ENCODE measurements at places on chromosomes 1 and 21.
A peak's percentile ranks its signal among the peaks of the same experiment; 100 is the strongest.

DNA sequence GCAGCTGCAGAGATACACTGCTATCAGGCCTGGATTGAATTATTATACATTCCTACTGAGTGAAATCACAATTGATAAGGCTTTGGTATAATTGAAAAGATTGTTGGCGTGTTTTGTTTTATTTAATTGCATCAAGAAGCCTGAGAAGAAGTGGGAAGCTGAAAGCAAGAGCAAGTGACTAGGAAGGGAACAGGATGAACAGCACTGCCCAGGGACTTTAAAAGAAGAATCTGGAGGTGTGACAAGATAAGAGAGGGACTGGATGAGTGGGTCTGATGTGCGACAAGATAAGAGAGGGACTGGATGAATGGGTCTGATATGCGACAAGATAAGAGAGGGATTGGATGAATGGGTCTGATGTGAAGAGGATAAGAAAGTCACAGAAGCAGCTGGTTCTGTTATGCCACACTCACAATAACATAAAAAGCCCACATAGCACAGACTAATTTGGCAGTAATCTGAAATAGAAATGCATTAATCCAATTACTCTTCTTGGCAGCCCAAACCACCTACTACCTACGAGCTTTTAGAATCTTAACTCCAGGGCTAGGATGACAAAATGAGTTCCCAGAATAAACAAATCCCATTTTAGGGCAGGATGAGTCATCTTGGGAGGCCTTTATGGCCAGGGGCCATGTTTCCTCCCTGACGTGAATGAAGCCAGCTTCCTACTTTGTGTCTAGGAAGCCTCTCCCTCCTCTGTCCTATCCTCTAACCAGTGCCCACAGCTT lies 129.7 kb downstream of the DUSP10 start:
- peak; percentile 26 for DNase-seq

DNA sequence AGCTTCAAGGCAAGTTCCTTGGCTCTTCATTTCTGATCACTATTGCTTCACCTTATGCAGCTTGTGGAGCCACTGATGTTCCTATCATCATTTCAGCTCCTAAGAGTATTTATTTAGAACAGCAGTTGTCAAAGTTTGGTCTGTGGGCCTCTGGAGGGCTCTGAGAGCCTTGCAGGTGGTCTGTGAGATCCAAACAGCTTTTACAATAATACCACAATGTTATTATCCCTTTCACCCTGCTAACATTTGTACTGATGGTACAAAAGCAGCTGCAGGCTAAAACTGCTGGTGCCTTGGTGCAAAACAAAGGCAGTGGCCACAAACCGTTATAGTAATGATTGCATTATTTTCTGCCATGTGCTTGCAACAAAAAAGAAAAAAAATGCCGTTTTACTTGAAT lies 33.8 kb downstream of the PATJ start:
- DNase-seq: no peak

DNA sequence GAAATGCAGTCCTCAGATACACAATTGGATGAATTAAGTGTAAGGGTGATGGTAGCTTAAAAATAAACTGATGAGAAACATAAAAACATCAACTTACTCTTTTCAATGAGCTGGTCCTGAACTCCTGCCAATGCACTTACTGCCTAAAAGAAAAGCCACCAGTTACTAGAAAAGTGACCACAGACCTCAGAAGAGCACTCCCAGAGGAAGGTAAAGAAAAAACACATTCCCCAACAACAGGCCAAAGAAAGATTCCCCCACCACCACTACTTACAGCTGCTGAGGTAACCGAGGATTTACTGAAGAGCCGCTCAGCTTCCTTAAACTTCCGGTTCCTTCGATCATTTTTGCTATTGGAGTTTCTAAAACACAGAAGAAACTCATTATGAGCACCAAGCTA lies 5.4 kb downstream of the MEAF6 start:
- DNase-seq: no peak

DNA sequence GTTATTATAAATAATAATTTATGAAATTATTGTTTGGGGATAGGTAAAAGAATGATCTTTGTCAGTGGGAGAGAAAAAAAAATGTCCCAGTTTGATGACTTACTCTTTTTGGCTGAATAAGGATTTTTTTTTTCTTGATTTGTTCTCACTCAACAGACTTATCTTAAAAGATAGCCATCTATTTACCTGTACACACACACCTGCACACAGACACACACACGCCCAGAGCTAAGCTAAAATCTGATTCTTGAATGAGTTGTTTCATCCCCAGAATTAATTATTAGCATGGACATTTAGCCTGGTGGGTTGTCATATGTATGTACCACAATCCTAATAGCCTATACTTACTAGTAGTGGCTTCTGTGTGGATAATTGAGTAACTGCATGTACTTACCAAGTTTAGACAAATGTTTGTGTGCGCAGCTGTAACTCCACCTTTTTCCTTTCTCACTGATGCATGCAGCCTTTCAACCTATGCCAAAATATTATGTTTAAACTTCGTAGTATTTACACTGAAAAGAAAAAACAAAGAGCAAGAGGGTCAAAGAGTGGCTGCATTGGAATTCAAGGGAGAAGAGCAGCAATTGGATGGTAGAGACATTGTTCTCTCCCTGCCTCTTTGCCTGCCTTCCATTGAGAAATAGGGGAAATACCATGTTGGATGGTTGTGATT lies 174.3 kb downstream of the ADGRL2 start:
- no peak for DNase-seq

GRCh38 chr1:54475946-54476516 lies 69.8 kb upstream of the SSBP3 start:
- no peak for DNase-seq

DNA sequence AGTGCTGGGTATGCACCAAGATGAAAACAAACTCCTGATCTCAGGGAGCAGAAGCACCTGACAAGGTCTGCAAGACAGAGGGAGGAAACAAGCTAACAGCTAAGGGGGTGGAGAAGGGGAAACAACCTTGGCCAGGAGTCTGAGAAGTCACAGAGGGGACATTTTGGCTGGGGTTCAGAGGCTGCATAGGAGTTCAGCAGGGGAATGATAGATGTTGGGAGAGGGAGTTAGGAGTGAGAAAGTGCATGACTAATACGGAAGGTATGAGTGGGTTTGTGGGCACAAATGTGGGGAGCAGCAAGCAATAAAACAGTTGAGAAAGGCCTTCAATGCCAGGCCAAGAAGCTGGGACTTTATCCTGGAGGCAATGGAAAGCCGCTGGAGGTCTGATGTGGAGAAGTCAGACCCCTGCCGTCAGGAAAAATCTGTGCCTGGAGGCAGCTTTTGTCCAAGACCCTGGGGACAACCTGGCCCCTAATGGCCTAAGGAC lies 16.4 kb downstream of the EPHA2 start:
- peak; percentile 86 for DNase-seq

- DNase-seq: no peak
Measured at GRCh38 chr1:158067662-158068061, 74.2 kb downstream of the KIRREL1 start.

DNA sequence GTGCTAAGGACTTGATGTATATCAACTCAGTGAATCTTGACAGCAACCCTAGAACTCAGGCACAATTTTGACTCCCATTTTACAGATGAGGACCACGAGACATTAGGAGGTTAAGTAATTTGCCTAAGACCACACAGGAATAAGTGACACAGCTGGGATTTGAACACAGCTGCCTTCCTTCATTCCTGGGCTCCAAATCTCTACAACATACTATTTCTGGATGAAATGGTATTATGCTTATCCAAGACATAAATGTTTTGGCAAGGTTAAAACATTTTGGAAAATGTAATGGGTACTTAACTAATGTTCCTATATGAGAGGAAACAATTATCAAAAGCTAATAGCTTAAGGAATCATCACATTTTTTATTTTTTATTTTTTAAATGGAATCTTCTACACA lies 4.8 kb downstream of the CLDN8 start:
- no peak for DNase-seq

GRCh38 chr1:47572731-47573430 lies 135.0 kb downstream of the FOXD2 start:
- DNase-seq: no peak

DNA sequence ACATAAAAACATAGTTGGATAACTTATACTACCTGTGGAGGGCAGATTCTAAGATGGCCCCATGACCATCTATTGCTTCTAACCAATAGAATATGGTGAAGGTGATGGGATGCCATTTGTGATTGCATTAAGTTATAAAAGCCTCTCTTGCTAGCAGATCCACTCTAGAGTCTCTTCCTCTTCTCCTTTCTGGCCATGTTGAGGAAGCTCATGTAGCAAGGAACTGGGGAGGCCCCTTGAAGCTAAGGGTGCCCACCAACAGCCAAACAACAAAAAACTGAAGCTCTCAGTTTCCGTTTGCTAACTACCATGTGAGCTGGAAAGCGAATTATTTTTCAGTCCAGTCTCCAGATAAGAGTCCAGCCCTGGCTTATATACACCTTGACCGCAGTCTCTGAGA lies 16.0 kb upstream of the AGO1 start:
- no peak for DNase-seq

GRCh38 chr21:34886240-34887104 lies 162.6 kb downstream of the RUNX1 start:
- DNase-seq: no peak

DNA sequence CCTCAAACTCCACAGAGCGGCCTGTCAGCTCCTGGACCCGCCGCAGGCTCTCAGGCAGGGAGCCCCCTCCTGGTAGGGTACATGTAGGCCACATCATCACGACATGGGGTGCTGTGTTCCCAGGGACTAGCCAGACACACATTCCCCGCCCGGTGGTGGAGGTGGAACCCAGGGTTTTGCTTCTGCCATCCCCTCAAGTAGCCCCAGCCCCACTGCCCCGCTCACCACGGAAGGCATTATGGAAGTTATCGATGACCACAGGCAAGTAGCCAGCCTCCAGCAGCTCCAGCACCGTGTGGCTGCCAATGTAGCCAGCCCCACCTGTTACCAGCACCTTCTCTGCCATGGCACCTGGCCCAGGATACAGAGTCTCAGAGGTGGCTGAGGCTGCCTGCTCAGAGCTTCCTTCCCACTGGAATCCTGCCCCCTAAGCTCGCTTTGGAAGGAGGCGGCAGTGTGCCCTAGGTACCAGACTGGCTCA lies 1.9 kb downstream of the GALE start:
- DNase-seq: no peak

GRCh38 chr1:105373681-105374080 lies 1624.0 kb downstream of the AMY1C start:
- DNase-seq: no peak

DNA sequence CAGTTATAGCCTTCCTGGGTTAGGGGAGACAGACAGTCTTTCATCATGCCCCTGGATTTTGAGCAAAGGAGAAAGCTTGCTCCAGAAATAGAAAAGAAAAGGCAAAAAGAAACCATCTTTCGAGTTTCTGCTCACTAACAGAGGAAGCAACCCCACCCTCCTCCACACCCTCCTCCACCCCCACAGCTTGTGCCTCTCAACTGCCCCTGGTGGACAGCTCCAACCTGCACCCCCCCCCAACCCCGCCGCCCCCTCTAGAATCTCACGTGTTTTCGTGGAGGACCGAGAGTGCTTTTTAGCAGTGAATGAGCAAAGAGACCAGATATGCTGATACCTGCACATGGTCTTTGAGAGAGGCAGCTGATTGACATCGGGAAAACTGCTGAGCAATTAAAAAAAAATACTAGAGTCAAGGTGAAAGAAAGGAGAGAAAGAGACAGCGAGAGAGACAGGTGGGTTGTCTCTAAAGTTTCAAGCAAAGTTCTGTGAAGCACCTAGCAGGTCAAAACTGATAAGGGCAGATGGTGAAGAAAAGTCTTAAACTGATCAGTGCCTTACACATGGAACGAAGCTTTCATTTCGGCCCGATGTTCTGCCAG lies 358.3 kb downstream of the KIF26B start:
- DNase-seq: no peak

DNA sequence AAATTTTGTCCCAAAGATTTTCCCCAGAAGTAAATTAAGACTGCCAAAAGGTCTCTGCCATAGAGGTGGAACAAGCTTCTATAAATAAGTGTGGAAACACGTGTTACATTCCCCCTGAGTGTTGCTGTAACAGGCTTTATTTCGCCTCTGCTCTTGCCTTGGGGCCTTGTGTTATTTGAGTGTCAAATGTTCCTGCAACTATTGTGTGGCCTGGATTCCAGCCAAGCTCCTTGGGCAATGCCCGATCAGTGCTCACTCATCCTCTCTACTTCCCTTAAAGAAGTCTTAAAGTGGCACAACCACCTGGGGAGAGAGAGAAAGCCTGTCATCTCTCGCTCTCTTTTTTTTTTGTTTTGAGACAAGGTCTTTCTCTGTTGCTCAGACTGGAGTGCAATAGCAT lies 156.7 kb downstream of the NR5A2 start:
- DNase-seq: peak; percentile 89

DNA sequence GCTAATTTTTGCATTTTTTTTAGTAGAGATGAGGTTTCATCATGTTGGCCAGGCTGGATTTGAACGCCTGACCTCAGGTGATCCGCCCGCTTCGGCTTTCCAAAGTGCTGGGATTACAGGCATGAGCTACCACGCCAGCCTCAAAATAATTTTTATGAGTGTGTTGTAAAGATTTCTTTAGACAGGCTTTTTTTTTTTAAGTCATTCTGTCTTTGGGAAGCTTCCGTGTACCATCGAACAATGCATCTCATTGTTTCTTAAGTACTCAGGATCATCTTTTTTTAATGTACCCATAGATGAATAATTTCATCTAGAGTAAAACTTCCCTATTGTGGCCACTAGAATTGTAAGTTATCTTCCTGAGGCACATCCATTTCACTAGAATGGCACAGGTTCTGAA lies 19.6 kb upstream of the SDC3 start:
- DNase-seq: no peak

- no peak for DNase-seq
Measured at GRCh38 chr1:195462646-195463045, 1145.6 kb downstream of the KCNT2 start.

GRCh38 chr1:109912873-109913272 lies 2.2 kb downstream of the CSF1 start:
- no peak for DNase-seq

DNA sequence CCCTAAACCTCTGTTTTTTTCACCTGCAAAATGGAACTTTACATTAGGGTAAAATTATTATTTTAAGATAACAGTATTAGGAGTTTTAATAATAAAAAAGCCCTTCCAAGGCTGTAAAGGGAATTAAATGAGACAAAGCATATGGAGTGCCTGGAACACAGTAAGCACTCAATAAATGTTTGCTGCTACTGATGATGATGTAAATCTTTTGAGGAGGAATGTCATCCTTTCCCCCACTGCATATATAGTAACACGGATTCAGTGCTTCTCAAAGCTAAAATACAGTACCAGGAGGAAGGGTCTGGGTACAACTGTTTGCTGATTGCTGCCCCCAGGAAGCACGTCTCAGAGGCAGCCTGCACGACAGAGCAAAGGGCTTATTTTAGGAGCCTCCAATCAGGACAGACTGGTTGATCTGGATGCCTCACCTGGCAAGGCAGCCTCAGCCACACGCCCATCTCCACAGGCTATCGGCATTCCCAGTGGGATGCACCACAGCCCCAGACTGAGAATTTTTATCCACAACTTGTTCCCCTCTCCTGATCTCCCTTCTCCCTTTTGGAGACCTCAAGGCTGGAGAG lies 64.4 kb downstream of the GADD45A start:
- DNase-seq: no peak

DNA sequence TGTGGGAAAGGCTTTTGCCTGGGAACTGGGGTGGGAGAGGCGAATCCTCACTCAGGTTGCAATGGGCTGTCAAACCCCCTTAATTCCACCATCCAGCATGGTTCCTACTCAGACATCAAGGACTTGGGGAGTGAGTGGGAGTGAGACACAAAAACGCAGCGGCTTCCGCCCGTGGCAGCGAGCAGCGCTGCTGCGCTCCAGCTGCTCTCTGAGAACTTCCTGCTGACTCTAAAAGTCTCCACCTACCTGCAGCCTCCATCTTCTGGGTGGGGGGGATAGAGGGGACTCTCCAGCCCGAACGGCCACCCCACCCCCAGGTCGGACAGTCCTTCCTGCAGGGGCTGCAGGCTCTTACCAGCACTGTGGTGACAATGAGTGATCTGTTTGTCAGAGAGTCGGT lies 184.4 kb downstream of the GRIK3 start:
- no peak for DNase-seq

Measured in kidney epithelial cell (primary cell).